ENCODE measurements at places on chromosomes 6 and 20.

GRCh38 chr6:26016245-26016962 lies 53.8 kb downstream of the TRIM38 start:
- no peak for DNase-seq

DNA sequence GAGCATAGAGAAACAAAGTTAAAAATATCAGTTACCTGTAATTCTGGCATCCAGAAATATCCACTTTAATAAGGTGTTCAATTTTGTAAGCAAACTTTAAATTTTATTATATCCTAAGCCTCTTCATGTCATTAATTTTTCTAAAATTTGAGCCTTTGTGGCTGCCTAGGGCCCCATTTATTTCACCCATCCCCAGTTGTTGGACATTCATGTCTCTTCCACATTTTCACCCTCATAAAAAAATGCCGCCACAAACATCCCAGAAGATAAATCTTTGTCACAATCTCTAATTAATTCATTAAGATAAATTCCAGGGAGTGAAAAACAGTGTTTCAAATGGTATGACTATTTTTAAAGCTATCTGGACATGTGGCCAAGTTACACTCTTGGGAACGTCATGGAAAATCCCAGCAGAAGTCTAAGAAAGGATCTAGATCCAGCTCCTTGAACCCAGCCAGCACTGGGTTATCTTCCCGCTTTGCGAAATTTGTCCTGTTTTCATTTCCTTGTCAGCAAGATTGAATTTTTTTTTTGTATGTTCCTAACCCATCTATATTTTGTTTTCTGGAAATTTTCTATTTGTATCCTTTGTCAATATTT lies 97.2 kb downstream of the TMEM242 start:
- DNase-seq = no peak

GRCh38 chr6:143958839-143959399 lies 49.1 kb downstream of the PLAGL1 start:
- DNase-seq = no peak

DNA sequence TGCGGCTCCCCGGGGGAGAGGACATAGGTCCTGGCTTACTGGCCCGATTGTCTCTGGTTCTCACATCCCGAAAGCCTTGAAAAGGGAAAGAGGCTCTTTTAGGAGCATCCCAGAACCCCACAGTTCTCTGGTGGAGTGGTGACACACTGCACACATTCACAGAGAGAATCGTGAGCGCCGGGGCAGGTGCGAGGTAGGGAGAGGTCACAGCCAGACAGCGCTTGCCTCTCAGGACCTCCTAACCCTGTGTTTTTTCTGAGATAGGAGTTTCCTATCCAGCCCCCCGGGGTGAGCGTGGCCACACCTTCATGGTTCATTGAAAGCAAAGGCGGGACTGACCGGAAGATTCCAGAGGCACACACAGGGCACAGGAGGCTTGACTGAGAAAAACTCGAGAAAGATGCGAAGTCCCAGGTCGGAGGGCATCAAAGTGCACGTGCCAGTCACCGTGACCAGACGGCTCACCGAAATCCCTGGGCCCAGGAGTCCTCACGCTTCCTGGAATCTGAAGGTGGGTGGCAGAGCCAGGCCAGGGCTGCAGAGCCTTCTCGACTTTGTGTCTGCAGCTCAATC lies 46.5 kb upstream of the FRMD1 start:
- no peak for DNase-seq

- DNase-seq = peak; percentile 52
Observed at GRCh38 chr20:49810491-49811190, 2.0 kb upstream of the SLC9A8 start.

GRCh38 chr20:39795401-39796272 lies 833.5 kb downstream of the DHX35 start:
- no peak for DNase-seq

DNA sequence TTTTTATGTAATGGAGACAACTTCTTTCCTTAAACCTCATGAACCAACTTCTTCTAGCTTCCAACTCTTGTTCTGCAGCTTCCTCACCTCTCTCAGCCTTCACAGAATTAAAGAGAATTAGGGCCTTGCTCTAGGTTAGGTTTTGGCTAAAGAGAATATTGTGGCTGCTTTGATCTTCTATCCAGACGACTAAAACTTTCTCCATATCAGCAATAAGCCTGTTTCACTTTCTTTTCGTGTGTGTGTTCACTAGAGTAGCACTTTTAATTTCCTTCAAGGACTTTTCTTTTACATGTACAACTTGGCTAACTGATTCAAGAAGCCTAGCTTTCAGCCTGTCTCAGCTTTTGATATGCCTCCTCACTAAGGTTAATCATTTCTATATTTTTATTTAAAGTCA lies 596.1 kb upstream of the NRSN1 start:
- no peak for DNase-seq

DNA sequence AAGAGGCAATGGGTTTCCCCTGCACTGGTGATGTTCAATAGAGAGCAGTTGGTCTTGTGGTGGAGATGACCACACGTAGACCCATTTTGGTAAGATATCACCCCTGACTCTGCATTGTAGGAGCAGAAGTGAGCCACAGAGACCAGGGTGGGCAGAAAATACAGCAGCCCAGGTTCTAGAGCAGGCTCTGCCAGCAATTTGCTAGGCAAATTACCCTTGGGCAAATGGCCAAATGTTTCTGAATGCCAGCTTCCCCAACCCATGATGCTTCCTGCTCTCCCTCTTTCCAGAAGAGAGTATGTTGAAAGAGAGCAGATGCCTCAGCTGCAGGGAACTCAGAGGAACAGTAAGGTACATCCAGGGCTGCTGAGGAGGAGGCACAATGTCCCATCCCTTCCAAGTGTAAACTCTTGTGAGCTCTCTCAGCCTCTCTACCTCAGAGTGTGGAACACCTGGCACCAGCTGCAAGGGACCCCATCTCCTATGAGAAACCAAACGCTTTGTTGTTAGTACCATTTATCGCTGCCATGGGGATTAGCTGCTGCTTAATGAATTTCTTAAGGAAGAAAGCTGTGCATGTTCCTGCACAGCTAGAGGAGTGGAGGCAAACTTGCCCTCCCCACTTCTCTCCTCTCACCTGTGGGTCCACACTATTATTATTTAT lies 317.5 kb upstream of the MOCS1 start:
- no peak for DNase-seq

DNA sequence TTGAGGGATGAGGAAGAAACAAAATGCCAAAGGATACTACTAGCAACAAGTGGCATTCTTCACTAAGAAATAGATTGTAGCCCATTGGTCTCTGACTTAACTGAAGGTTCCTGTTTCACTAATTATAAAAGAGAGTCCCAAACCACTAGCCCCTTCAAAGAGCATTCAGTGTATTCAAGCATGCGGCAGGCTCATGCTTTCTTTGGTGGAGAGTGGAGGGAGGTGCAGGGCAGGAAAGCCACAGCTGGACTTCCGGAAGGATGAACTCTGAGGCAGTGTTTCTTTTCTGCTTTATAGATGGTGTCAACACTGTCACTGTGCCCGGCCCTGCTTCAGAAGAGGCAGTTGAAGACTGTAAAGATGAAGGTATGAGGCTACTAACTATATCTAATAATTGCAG lies 636.1 kb downstream of the KIF16B start:
- DNase-seq = no peak

GRCh38 chr6:31882344-31882743 lies 3.5 kb upstream of the SLC44A4 start:
- DNase-seq = no peak

GRCh38 chr6:8435845-8436168 lies 462 bp upstream of the SLC35B3 start:
- DNase-seq = no peak

- no peak for DNase-seq
Observed at GRCh38 chr6:42075159-42075838, 25.0 kb downstream of the TAF8 start.

DNA sequence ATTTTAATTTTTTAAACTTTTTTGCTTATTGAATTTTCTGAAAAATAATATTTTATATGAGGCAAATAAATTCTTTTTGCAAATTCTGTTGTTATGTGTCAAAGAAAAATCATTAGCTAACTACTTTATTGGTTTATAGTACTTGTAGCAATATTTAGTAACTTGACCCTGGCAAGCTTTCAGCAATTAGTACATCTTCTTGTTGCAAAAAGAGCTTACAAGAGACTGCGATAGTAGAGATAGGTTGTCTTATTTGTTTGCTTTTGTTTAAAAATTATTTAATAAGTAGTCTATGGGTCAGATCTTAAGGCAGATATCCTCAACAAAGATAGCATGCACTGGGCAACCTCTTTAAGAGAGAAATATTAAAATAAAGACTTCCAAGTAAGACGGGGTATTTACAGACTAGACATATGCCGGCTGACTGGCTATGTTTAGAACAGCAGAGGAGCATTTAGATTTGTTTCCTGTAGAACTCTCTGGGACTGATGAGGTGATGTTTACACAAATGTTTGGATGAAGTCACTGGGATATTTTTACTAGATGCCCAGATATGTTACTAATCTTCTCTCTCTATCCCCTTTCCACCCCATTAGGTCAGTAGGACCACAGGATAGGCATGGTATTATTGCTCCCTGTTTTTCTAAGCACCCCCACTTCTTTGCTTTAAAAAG lies 25.0 kb downstream of the VGLL2 start:
- no peak for DNase-seq

DNA sequence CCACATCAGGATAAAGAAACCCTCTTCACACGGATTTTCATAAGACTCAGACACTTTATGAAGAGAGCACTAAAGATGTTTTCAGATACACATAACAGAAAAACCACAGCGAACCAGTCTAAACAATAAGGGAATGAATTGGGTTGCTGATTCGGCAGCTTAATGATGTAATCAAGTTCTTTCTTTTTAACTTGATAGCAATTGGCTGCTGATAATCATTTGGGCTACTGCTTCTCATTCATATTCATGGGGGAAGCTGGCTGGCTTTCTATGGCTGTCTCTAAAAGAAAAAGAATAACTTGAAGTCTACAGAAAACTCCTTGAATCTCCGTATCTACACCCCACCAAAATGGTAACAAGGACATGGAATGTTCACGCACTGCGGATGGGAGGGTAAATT lies 20.0 kb upstream of the TMEM181 start:
- DNase-seq = no peak

- DNase-seq = no peak
Observed at GRCh38 chr6:31920811-31921210, 6.7 kb upstream of the C2 start.

DNA sequence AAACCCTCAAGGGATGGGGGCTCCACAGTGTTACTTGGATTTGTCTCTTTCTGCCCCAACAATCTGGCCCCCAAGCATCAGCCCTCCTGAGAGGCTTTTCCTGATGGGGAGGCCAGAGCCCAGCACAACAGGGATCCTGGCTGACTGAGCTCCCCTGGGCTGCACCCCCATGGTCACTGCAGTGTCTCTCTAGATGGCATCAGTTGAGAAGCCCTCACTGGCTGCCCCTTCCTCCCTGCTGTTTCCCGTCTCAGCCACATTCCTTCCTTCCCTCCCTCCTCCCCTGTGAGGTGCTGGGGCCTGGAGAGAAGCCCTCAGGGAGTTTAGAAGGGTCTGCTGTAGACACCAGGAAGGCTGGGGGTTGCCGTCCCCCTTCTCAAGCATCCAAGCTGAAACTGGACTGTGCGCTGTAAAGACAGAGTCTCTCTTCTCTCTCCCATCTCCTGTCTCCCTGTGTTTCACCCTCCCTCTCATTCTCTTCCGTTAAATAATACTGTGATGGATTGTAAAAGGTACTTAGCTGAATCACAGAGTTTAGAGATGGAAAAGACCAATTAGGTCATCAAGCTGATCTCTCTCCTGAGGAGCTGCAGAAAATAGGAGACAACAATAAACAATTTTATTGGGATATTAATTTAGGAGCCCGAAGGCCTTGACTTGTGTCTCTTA lies 29.7 kb downstream of the SAYSD1 start:
- no peak for DNase-seq

GRCh38 chr6:15484140-15484539 lies 178.7 kb downstream of the DTNBP1 start:
- no peak for DNase-seq

GRCh38 chr6:44057931-44058616 lies 69.2 kb downstream of the MRPL14 start:
- no peak for DNase-seq

DNA sequence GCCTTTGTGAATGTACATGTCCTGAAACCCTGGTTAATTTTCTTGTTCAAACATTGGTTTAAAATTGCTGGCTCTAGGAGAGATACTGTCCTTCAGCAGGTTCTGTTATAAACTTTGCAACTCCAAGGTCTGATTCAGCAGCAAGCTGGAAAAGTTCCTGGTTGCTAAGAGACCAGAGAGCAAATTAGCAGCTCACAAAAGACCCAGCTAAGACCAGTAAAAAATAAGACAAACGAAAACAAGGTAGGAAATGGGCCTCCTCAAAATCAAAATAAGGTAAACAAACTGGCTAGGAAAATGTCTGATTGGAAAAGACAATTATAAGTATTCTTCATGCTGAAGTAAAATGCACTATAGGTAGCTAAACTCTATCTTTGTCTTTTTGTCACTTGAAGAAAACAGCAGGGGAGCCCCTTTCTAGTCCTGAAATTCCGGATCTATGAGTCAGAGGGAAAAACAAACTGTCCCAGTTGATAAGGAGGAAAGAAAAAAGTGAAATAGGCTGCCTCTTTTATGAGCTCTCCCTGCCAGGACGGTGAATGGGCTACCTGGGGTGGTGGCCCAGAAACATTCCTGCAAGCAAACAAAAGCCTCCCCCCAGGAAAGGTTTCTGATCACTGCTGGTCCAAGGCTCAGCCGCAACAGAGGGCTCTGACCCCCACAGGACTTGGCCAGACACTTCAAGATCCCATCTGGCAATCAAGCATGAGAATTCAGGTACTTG lies 41.6 kb downstream of the UNC5CL start:
- no peak for DNase-seq

GRCh38 chr6:106214531-106214930 lies 111.0 kb downstream of the ATG5 start:
- DNase-seq = no peak

GRCh38 chr6:14036911-14037310 lies 80.7 kb upstream of the CD83 start:
- DNase-seq = no peak

- DNase-seq = no peak
Observed at GRCh38 chr20:10642856-10643559, 30.8 kb downstream of the JAG1 start.

DNA sequence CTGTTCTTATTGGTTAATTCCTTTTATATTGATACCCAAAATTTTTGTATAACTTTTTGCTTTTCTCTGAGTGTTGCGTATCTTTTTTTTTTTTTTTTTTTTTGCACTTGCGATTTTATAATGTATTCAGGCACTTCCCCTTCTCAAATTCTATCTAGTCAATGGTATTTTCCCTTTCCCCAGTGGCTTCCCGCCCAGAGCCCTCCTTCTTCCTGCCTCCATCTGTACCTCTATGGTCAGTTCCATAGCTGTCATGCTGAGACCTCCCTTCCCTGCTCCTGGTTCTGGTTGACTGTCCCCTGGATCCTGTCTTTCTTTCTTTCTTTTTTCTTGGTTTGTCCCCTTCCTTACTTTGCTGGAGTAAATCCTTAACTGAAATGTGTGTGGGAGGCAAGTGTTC lies 94.7 kb downstream of the RNF144B start:
- no peak for DNase-seq

DNA sequence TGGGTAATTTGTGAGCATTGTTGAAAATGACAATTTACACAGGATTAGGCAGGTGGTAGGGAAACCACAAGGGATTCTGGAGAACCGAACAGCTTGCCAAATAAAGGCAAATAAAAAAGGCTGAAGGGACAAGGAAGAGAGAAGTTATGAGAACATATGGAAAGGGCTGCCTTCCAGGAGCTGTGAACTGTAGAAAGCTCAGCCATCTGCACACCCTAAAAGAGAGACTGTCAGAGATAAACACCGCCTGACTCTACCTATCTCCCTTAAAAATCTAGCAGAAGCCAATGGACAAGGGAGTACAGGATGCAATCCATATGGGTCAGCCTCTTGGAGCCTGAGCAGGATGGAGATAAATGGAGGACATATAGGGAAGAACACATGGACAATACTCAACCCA lies 12.7 kb upstream of the SLC17A1 start:
- DNase-seq = no peak
